ENCODE measurements at places on chromosomes 6 and 20.

- DNase-seq, result no peak
These were observed 45.4 kb downstream of the AKAP12 start for GRCh38 chr6:151285122-151285521.

GRCh38 chr20:24589381-24589780 is 120.0 kb downstream of the SYNDIG1 start:
- DNase-seq, result no peak

GRCh38 chr20:48453477-48454093 is 374.2 kb downstream of the PREX1 start:
- no peak for DNase-seq

DNA sequence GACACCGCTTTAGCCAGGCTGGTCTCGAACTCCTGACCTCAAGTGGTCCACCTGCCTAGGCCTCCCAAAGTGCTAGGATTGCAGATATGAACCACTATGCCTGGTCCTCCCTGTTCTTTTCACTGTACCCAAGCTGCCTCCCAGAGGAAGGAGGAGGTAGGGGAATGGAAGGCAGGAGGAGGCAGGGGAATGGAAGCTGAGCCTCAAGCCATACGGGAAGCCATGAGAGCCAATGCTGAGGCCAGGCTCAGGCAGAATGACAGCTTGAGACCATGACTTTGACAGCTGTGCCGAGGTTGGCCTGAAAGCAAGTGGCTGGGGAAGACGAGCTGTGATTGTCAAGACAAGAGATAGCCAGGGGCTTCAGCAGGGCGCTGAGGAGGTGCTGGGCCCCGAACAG is 13.6 kb upstream of the ZNF335 start:
- no peak for DNase-seq

GRCh38 chr20:23641936-23642751 is 4.4 kb upstream of the CST3 start:
- no peak for DNase-seq

DNA sequence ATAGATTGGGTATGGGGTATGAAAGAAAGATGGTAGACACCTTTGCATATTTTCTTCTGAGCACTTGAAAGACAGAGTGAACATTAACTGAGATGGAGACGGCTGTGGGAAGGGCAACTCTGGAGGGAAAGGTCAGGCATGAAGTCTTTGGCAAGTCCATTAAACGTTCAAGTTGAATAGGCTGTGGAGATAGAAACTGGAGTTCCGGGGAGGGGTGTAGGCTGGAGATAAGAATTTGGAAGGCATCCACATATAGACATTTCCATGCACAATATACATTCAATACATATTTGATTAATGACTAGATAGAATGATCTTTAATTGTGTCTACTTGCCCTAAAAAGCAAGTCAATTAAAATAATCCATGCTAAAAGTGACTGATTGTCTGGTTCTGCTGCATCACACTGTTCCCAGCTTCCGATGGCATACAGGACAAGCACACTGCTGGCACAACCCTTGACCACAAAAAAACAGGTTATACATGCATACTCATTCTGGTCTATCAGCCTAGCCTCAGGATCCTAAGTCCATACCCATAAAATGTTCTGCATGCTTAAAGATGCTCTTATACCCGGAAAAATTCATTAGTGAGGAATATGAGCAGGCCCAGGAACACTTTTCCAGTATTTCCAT is 1.9 kb upstream of the MYLK4 start:
- DNase-seq, result no peak

DNA sequence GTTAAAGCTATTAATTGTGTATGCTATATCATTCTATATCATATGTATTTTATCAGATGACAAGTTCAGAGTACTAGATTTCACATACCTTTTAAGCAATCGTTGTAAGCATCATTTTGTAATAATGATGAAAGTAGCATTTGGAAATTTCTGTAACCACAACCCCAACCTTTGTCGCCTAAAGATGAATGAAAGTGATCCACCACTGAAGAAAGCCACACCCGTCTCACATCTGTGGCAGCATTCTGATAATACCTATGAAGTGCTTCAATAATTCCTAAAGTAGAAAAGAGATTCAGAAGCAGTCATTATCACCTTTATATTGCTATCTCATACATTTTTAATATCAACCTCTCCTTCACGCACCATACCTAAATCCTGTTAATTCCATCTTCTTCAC is 16.6 kb downstream of the ZUP1 start:
- DNase-seq, result no peak

DNA sequence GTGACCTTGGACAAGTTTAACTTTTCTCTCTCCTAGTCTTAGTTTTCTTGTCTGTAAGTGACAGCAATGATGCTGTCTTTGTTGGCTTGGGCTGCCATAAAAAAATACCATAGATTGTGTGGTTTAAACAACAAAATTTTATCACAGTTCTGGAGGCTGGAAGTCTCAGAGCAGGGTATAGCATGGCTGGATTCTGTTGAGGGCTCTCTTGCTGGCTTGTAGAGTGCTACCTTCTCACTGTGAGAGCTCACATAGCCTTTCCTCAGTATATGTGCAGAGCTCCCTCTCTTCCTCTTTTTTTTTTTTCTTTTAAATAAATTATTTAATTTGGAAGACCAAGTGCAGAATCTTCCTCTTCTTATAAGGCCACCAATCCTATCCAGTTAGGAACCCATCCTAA is 26.3 kb downstream of the HFE start:
- DNase-seq, result no peak

DNA sequence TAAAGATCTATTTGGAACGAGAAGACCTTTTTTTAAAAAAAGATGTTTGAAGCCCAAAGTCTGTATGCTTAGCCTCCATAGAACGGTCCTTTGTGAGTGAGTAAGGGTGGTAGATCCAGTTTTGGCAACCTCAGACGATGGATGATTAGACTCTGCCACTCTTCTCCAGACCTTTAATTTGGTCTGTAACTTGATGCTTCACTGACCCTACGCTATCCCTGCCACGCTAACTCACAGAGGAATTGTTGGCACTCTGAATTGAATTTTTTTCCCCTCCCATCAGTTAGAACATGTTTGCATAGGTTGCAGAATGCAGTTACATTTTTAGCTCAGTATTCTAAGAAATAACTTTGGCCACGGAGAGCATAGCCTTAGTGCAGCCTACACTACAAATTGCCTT is 15.8 kb upstream of the DEK start:
- DNase-seq, result no peak

GRCh38 chr6:111803804-111804203 is 69.4 kb downstream of the FYN start:
- DNase-seq, result no peak

- DNase-seq, result no peak
These were observed 265.0 kb downstream of the CDH26 start for GRCh38 chr20:60223174-60223573.

- DNase-seq, result no peak
These were observed 152.1 kb downstream of the TFAP2C start for GRCh38 chr20:56781108-56781739.

DNA sequence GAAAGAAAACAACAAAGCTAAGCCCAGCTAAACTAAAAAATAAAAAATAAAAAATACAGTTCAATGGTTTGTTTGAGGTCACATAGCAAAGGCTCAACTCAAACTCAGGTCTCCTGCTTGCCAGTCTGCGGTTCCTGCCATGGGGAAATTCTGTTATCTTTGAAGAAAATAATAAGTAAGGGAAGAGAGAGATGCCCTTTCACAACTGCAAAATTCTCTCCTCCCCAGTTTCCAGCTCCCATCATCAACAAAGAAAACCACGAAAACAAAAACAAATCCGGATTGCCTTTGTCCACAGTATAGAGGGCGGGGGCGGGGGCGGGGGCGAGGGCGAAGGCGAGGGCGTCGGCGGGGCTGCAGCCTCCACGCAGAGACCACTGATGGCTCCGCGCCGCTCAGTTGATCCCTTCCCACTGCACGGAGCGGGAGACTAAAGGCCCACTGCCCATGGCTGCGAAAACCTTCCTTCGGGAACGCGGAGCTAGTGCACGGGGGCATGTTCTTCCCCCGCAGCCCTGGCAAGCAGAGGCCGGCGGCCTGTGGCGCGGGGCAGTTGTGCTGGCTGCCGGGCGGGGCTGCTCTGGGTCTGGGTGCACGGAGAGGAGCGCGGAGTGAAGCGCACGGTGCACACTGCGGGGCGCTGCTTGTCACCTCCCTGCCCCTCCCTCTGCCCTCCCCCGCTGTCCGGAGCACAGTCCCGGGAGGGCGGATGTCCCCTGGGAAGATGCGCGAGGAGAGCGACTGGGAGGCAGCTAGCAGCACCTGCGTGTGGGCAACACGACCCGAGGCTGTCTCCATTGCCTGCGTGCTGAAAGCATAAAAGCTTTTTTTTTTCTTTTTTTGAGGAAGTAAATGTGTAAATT is 54.1 kb upstream of the TPD52L1 start:
- DNase-seq, result no peak

DNA sequence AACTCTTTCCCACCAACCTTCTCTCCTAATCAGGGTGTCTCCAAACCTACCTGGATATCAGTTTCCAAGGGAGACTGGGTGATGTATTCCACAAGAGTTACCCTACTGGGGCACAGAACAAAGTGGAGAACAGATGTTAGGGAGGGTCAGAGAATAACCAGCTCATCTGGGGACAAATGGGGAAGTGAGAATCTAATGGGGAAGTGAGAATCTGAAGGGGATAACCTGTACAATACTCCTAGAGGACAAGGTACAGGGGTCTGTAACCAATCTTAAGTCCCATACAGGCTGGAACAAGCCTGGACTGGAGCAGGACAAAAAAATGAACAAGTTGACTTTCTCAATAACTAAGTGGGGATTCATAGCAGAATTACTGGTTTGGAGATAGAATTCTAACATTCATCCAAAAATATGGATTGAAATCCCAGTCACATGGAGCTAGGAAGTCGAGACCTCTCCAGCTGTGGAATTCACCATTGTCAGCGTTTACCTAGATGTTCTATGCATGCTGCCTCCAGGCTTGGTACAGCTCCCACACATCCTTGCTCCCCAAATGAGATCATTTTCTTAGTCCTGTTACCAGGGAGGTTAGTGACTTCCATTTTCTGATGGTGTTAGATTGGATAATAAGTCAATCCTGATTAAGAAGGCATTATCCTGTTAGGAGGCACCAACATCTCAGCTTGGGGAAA is 214.8 kb upstream of the MOCS1 start:
- no peak for DNase-seq

DNA sequence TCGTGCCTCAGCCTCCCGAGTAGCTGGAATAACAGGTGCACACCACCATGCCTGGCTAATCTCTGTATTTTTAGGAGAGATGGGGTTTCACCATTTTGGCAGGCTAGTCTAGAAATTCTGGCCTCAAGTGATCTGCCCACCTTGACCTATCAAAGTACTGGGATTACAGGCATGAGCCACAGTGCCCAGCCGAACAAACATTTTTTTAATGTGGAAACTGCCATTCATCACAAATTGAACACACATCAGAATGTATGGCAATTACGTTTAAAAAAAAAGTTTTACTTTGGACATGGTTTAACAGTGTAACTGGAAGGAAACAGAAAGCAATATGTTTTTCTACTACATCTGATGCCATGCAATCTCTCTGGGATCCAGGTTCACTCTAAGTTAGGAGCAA is 38.3 kb upstream of the LOC128125822 start:
- no peak for DNase-seq

All from hematopoietic multipotent progenitor cell treated with erythropoietin and hydrocortisone succinate and interleukin-3 and kit ligand, for 15 days (in vitro differentiated cells).